ENCODE measurements at places on chromosomes 13 and 19.

DNA sequence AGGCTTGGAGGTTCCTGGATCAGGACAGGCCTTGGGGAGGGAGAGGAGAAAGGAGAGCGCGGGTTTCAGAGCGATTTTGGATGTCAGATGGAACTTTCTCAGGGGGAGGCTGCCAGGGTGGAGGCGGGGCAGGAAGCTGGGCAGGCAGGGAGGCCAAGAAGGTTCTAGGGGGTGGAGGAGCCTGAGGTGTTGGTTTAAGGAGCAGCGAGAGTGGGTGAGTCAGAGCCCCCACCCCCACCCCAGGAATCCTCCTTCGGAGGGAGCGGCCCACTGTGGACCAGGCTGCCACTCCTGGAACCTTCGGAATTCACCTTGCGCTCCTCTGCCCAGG is 15.9 kb upstream of the NOP53 start:
- no peak for DNase-seq

GRCh38 chr13:51971520-51972426 is 39.5 kb downstream of the ATP7B start:
- no peak for DNase-seq

GRCh38 chr13:68125087-68125480 is 894.9 kb upstream of the PCDH9 start:
- DNase-seq = no peak

GRCh38 chr13:85650613-85651012 is 148.6 kb downstream of the SLITRK6 start:
- no peak for DNase-seq

DNA sequence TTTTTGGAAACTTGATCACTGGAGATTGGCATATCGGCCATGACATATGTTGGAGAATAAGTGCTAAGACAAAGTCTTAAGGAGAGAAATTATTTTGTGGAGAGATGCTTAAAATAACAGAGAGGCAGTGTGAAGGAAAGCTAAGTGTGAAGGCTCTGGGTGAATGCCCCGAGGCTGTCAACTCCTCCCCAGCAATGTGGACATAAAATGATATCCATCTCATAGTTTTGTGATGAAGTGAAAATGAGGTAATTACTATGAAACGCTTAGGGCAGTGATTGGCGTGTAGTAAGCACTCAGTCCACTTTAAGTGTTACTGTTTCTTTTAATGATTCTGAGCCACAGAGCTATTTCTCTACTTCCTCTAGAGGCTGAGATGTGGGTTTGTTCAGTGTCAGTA is 195.8 kb upstream of the KLF12 start:
- DNase-seq = no peak

DNA sequence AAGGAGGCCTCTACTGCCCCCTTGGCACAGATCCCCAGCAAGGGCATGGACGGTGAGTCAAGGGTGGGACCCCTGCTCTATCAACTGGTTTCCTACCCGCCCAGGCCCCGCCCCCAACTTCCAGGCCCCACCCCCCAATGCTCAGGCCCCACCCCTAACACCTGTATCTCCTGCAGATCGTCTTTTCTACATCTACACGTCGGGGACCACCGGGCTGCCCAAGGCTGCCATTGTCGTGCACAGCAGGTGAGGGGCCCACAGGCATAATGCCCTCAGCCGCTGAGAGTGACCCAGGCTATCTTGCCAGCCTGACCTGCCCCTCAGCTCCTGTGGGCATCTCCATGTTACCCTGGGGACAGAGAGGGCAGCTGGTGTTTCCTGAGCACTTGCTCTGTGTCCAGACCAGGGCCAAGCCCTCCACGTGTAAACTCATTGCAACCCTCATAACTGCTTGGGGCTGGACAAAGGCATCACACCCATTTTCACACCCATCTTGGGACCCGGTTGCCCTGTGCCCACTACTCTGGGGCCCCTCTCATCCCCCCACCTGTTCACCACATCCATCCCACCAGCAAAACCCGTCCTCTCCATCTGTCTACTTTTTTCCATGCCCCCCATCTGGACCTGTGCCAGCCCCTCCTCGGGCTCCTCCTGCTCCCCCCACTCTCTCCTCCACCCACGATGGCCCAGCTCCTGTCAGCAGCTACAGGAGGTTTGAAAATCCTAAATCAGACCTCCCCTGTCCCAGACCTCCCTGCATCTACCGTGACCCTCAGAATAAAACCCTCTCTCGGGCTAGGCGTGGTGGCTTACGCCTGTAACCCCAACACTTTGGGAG is 17.2 kb downstream of the SLC27A1 start:
- DNase-seq = no peak

GRCh38 chr19:5948752-5949564 is 29.0 kb downstream of the RANBP3 start:
- DNase-seq = peak; percentile 32

GRCh38 chr13:31081316-31081715 is 80.4 kb downstream of the HSPH1 start:
- DNase-seq = no peak

- DNase-seq = no peak
Measured at GRCh38 chr13:88958821-88959220, 1287.7 kb downstream of the SLITRK5 start.

DNA sequence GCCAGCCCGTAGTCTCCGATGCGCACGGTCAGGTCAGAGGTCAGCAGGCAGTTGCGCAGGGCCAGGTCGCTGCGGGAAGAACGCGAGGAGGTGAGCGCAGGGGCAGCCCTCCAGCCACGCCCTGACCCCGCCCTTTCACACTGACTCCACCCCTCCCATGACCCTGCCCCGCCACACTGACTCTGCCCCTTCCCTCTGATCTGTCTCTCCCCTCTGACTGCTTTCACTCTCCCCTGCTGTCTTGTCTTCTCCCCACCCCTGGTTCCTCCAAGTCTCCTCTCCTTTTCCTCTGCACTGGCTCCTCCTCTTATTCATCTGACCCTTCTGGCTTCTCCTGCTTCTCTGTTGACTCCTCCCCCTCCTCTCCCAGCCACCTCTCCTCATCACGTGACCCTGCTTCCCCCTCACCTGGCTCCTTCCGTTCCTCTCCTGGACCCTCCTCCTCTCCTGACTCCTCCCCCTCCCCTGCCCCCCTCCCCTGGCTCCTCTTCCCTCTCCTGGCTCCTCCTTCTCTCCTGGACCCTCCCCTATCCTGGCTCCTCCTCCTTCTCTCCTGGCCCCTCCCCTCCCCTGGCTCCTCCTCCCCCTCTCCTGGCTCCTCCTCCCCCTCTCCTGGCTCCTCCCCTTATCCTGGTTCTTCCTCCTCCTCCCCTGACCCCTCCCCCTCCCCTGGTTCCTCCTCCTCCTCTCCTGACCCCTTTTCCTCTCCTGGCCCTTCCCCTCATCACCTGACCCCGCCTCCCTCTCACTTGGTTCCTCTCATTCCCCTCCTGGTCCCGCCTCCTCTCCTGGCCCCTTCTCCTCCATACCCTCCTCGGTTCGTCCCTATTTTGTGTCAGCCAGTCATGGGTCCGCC is 9.9 kb downstream of the LMTK3 start:
- peak; percentile 81 for DNase-seq

GRCh38 chr19:52946322-52947310 is 16.1 kb downstream of the ZNF816 start:
- DNase-seq = no peak

GRCh38 chr19:54644056-54644455 is 13.8 kb downstream of the LILRB1 start:
- DNase-seq = no peak

DNA sequence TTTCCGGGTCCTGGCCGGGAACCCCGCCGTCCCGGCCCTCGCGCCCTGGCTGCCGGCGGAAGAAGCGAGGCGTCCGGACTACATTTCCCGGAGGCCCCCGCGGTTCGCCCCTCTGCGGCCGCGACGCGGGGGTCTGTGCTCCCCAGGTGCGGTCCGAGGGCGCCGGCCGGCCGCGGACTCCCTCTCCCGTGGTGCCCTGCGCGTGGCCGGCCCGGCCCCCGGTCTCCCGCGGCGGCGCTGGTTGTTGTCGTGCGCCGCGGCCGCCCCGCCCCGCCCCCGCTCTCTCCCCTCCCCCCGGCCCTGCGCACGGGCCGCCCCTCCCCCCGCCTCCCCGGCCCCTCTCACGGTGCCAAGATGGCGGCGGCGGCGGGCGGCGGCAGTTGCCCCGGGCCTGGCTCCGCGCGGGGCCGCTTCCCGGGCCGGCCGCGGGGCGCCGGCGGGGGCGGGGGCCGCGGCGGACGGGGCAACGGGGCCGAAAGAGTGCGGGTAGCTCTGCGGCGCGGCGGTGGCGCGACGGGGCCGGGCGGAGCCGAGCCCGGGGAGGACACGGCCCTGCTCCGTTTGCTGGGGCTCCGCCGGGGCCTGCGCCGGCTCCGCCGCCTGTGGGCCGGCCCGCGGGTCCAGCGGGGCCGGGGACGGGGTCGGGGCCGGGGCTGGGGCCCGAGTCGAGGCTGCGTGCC is at the start of gene KMT2B:
Gene KMT2B, plus strand, starts transcription at position 339 of the 680 bp plus-strand sequence. Its CDS starts 16 bp downstream, at position 355.
- DNase-seq = no peak

DNA sequence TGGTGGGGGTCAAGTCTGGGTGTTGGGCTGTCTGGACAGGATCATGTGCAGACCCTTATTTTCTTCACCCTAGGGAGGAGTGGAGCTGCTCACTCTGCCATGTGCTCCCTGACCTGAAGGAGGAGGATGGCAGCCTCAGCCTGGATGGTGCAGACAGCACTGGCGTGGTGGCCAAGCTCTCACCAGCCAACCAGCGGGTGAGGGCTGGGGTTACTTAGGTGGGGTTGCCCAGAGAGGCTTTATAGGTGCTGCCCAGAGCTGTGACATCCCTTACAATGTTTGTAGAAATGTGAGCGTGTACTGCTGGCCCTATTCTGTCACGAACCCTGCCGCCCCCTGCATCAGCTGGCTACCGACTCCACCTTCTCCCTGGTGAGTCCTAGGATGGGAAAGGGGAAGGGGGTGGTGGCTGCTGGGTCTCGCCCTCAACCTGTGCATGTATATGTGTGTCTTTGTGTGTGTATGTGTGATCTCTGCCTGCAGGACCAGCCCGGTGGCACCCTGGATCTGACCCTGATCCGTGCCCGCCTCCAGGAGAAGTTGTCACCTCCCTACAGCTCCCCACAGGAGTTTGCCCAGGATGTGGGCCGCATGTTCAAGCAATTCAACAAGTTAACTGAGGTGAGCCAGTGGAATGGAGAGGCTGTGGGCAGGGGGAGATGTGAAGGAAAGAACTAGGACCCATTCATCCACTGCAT is 5.1 kb downstream of the CHMP2A start:
- DNase-seq = no peak

DNA sequence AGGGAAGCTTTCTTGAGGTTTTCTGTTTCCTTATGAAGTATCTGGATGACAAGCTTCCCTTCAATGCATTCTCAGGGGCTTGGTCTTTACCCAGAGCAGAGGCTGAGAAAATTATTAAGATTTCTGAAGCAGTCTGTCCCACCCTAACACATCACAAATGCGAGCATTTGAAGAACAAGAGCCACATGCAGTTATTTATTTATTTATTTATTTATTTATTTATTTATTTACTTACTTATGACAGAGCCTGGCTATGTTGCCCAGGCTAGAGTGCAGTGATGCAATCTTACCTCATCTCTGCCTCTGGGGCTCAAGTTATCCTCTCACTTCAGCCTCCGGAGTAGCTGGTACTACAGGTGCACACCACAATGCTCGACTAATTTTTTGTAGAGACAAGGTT is 38.4 kb downstream of the SPRYD7 start:
- DNase-seq = no peak

DNA sequence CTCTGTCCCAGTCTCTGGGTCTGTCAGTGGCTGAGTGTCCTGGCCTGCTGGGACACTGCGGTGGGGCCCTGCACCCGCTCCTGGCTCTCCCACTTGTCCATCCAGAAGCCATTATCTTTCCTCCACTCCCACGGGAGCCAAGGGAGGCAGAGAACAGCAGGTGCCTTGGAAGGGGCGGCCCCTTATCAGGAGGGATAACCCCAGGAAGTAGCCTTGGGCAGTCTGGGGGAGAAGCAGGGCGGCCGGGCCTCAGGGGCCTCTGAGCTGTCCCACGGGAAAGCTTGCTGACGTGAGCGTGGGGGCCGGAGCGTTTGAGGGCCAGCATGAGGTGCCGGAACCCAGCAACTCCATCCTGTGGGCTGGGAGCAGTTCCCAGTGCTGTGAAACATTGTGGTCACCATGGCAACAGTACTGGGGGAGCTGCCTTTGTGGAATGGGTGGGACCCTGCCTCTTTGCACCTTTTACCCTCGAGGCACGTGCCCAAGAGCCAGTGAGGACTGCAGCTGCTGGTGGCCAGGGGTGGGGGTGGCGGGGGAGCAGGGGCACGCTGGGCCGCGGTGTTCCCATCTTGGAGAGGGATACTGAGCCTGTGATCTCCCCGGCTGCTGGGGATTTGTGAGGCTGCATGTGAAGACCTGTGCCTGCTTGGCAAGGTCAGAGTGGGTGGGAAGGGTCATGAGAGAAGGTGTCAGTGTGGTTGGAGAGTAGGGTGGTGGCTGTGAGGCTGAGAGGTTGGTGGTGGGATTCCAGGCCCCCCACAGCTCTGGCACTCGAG is 20.9 kb downstream of the KLHL26 start:
- DNase-seq = no peak

DNA sequence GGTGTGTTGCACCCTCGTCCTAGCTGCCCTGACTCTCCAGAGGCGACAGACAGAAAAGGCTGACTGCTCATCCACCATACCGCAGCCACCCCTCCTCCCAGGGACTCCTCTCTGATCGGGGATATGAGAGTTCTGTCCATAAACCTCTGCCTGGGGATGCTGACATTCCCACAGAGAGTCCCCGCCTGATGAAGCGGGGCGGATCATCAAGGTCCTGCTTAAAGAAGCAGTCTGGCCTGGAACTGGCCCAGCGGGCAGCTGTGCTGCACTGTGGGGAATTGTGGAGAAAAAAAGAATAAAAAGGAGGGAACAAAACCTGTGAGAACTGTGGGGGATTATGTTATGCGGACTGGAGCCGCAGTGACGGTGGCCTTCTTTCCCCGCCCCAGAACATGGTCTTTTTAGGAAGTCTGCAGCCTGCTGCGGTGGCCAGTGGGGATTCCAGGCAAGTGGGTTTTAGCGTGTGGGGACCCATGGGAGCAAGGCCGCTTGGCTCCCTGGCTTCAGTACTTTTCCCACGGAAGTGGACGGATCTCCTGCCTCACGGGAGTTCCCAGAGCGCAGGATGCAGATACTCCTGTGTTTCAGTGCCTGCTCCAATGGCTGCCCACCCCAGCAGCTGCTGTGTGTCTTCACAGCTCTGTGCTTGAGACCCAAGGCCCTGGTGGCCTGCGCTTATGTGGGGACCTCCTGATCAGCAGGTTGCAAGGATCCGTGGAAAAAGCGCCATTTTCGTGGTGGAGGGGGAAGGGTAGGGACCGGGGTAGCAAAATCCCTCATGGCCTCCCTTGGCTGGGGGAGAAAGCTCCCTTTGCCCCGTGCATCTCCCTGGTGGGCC is 1456.2 kb upstream of the SLC10A2 start:
- DNase-seq = no peak

GRCh38 chr19:40613690-40614621 is 12.8 kb downstream of the LTBP4 start:
- DNase-seq = peak; percentile 89
